ENCODE measurements at places on chromosomes 4 and X.

DNA sequence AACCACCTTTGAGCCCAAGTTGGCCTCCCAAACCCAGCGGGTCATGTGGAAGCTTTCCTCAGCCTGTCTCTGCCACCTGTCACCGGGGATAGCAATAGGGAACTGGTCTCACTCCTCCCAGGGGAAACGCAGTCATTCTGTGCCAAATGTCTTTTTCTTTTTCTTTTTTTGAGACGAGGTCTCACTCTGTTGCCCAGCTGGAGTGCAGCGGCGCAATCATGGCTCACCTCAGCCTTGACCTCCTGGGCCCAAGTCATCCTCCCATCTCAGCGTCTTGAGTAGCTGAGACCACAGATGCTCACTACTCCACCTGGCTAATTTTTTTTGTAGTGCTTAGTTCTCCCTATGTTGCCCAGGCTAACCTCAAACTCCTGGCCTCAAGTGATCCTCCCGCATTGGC, 40.3 kb downstream of the MED28 start:
- DNase-seq, result no peak
- no peaks in the 10 kb centered on the region for H3K36me3 ChIP-seq
- no peaks in the 10 kb centered on the region for H3K4me1 ChIP-seq
- H3K27me3 ChIP-seq, result peaks cover 23% of the 10 kb centered on the region
- H3K4me3 ChIP-seq, result no peak overlapping the region
- H3K27ac ChIP-seq, result no peak overlapping the region

- H3K27ac ChIP-seq, result peak overlapping the region; percentile 86
- no peak for DNase-seq
- no peaks in the 10 kb centered on the region for H3K27me3 ChIP-seq
- H3K4me1 ChIP-seq, result peaks cover 18% of the 10 kb centered on the region
- H3K36me3 ChIP-seq, result peaks cover 5% of the 10 kb centered on the region
- no peak overlapping the region for H3K4me3 ChIP-seq
Measured at GRCh38 chrX:94435799-94436198, 761.8 kb downstream of the FAM133A start.

DNA sequence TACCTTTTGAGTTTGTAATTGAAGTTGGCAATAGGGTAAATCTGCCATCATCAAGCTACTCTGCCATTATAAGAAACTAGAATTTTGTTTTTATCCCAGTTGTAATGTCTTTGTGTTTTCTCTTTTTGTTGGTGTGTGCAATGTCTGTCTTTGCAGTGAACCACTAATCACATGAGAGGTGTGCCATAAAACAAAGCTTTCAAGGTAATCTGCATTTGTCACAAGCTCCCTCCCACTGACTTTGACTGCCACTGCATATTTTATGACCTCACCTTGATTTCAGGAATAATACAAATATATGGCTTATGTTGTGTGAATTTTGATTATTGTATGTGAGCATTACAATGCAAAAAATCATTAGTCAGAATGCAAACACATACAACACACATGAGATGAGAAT, 9.0 kb upstream of the GBA3 start:
- H3K4me1 ChIP-seq, result peaks cover 10% of the 10 kb centered on the region
- no peaks in the 10 kb centered on the region for H3K27me3 ChIP-seq
- no peak overlapping the region for H3K4me3 ChIP-seq
- H3K27ac ChIP-seq, result no peak overlapping the region
- no peaks in the 10 kb centered on the region for H3K36me3 ChIP-seq

DNA sequence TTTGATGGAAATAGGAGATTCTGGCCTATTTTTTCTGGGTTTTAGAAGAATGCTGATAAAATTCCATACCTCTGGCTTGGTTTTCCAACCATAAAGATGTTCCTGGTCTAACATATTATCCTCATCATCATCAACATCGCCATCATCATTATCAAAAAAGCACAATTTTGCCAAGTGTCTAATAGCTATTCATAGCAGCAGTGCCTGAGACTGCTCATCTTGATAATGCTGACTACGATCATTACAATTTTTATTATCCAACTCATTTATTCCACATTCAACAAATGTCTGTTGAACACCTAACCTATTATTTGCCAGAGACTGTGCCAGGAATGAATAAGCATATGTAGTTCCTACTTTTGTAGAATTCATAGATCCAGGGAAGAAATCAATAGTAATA, 303.5 kb upstream of the GATB start:
- H3K4me3 ChIP-seq, result no peak overlapping the region
- H3K27me3 ChIP-seq, result no peaks in the 10 kb centered on the region
- H3K4me1 ChIP-seq, result peaks cover 37% of the 10 kb centered on the region
- no peaks in the 10 kb centered on the region for H3K36me3 ChIP-seq
- DNase-seq, result no peak

DNA sequence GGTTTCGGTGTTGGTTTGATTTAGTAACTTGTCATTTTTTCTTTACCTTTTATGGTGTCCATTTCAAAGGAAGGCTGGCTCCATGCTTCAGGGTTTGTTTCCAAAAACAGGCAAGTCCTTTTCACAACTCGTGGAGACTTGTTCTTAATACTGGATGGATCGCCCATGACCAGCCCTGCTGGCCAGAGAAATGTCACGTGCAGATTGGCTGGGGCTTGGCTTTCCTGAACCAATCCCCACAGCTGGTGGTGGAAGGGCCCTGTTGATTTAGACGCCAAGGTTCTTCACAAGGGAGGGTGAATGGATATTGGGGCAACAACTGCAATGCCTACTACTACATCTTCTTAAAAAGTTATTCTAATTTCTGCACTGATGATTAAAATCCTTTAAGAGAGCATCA, 92.6 kb downstream of the SHROOM3 start:
- H3K27ac ChIP-seq, result no peak overlapping the region
- H3K36me3 ChIP-seq, result no peaks in the 10 kb centered on the region
- no peak overlapping the region for H3K4me3 ChIP-seq
- H3K27me3 ChIP-seq, result no peaks in the 10 kb centered on the region

GRCh38 chr4:42197341-42197740, 44.9 kb upstream of the BEND4 start:
- H3K27ac ChIP-seq, result no peak overlapping the region
- no peak overlapping the region for H3K4me3 ChIP-seq
- H3K4me1 ChIP-seq, result no peaks in the 10 kb centered on the region
- peaks cover 3% of the 10 kb centered on the region for H3K27me3 ChIP-seq

DNA sequence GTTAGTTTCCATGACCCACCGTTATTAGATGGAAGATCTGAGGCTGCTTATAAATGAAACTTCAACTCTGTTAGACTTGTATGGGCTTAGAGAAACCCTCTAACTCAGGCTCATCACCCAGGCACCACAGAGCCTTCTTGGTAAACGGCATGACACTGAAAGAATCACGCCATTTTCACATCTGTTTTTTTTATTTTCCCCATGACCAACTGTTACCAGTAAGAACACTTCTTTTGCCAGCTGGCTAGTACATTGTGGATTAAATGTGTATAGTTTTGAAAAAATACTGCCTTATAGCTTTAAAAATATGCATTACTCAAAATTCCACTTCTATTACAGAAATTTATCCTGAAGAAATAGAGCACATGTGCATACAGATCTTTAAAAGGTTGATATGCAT, 48.0 kb upstream of the APELA start:
- H3K27me3 ChIP-seq, result no peaks in the 10 kb centered on the region
- H3K27ac ChIP-seq, result no peak overlapping the region
- peaks cover 36% of the 10 kb centered on the region for H3K4me1 ChIP-seq
- no peak for DNase-seq

DNA sequence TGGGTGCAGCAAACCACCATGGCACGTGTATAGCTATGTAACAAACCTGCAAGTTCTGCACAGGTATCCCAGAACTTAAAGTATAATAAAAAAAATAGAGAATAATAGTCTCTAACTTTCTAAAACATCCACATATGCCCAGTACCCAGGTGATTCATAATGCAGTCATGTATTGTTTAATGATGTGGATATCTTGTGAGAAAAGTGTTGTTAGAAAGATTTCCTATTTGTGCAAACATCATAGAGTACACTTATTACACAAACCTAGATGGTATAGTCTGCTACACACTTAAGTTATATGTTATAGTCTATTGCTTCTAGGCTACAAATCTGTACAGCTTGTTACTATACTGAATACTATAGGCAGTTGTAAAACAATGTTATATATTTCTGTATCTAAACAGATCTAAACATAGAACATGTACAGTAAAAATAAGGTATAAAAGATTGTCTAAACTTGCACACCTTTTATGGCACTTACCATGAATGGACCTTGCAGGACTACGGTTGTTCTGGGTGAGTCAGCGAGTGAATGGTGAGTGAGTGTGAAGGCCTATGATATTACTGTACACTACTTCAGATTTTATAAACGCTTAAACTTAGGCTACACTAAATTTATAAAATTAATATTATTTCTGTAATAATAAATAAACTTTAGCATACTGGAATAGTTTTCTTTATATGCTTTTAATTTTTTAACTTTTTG, 232.2 kb upstream of the SLIT2 start:
- no peak overlapping the region for H3K27ac ChIP-seq
- no peaks in the 10 kb centered on the region for H3K27me3 ChIP-seq
- no peak overlapping the region for H3K4me3 ChIP-seq

DNA sequence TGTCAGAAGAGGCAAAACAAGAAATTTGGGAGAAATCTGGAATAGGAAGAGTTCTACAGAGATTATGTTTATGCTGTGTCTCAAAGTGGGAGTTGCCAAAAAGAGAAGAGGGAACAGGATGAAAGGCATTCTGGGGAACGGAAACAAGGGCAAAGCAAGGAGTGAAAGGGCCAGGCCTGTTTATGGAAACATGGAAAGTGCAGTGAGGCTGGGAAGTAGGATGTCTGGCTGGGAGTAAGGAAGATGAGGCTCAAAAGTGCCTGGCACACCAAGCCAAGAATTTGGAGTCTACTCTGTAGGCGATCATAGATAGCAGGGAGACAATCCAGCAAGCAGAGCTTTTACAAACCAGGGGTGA, 1.8 kb upstream of the CUL4B start:
- no peaks in the 10 kb centered on the region for H3K36me3 ChIP-seq
- peak overlapping the region; percentile 90 for H3K4me3 ChIP-seq
- H3K4me1 ChIP-seq, result peaks cover 13% of the 10 kb centered on the region
- H3K27ac ChIP-seq, result peak overlapping the region; percentile 98

GRCh38 chr4:153513596-153513995, 47.4 kb downstream of the TMEM131L start:
- H3K36me3 ChIP-seq, result no peaks in the 10 kb centered on the region
- H3K4me3 ChIP-seq, result no peak overlapping the region

DNA sequence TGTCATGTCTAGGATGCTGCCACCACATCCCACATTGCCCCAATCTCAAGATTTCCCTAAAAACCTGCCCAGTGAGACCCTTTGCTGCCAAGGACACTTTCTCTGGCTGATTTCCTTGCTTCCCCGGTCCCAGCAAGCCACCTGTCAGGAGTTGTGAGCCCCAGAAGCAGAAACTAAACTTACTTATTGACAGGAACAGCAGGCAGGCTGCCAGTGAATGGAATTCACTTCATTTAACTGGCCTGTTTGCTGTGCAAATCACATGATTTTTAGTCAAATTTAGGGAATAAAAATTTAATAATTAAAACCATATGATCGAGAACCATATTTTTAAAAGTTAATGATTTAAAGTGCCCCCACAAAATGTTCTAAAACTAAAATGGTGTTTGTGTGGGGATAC, 48.5 kb downstream of the MAMLD1 start:
- H3K27ac ChIP-seq, result no peak overlapping the region
- no peaks in the 10 kb centered on the region for H3K36me3 ChIP-seq
- no peak for DNase-seq
- H3K4me3 ChIP-seq, result no peak overlapping the region
- peaks cover 11% of the 10 kb centered on the region for H3K27me3 ChIP-seq

- no peak overlapping the region for H3K4me3 ChIP-seq
- H3K4me1 ChIP-seq, result no peaks in the 10 kb centered on the region
- no peak overlapping the region for H3K27ac ChIP-seq
- H3K36me3 ChIP-seq, result no peaks in the 10 kb centered on the region
Measured at GRCh38 chrX:44035571-44035970, 62.4 kb upstream of the NDP start.

DNA sequence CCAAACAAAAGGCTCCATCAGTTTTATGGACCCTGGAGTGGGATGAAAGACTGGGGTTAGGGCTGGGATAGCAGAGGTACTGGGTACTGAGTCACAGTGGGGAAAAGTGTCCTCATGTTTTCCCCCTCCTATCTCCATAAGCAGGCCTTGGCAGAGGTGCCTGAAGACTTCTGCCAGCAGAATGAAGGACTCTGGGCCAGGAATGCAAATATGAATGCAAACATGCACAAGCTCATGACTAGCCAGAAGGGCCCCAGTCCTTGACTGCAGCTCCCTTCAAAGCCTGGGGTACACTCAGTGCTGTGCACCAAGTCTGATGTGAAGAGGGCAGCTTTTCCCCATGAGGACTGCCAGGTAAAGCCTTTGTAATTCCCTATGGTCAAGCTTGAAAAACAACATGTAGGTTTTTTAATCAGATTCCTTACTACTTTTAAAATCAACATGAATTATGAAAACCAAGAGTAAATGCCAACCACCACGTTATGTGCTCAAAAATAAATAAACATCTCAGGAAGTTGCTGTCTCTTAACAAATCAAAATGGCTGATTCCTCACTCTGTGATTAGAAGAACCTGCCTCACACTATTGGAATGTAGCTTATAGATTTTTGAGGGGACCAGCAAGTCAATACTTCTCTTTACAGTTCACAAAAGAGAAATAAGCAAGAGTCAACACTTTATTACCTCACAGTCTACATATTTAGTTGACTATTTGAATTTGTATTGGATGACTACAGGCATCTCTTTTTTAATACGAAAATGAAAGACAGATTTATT, 1512.0 kb downstream of the ARAP2 start:
- no peaks in the 10 kb centered on the region for H3K27me3 ChIP-seq
- no peak for DNase-seq
- H3K36me3 ChIP-seq, result no peaks in the 10 kb centered on the region

GRCh38 chr4:122884499-122884898, 37.9 kb downstream of the NUDT6 start:
- DNase-seq, result no peak
- H3K4me3 ChIP-seq, result no peak overlapping the region
- H3K27ac ChIP-seq, result no peak overlapping the region

DNA sequence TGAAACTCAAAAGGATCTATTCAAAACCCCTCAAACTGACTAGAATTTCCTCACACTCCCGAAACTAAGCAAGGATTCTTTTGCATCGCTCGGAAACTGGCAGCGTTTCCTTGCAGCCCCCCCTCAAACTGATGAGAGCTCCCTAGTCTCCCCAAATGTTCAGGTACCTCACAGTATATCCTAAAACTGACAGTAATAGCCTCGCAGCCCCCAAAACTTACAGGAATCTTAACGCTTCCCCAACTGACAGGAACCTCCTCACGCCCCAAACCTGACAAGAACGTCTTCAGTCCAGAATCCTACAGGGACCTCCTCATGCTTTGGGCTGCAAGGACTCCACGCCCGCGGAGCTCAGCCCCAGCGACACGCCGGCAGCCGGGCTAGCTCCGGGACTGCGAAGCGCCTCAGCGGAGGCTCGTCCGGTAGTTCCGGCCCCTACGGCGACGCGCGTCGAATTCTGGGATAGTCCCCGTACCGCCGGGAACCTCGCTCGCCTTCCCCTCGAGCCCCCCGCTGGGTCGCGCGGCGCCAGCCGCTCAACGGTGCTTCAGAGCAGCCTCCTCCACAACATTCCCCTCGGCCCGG, 640 bp downstream of the PHF8 start:
- DNase-seq, result no peak
- no peaks in the 10 kb centered on the region for H3K27me3 ChIP-seq

All from mesothelial cell of epicardium (in vitro differentiated cells).